ENCODE measurements at places on chromosomes 7 and 10.
A peak's percentile ranks its signal among the peaks of the same experiment; 100 is the strongest.

- DNase-seq, result no peak
Measured at GRCh38 chr7:71885487-71885886, 526.7 kb downstream of the CALN1 start.

DNA sequence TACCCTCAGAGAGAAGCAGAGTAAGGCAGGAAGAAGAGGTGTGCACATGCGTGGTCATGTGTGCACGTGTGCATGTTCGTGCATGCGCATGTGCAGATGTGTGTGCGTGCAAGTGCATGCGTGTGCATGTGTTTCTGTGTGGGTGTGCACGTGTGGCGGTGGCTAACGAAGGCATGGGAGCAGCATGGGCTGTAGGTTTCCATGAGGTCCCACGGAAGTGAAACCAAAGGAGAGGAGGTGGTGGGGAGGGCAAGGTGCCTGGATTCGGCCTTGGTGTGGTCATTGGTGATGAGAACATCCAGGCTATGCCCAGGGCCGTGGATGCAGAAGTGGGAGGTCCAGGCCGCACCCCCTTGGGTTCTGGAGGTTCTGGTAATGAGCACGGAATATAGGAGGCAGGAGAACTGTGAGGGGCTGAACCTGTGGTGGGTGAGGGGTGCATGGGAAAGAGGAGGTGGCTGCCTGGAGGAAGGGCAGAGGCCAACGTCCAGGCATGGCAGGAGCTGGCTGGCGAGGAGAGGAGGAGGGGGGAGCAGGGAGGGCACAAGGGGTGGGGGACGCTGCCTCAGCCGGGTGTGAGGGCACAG lies 2.4 kb upstream of the INPP5A start:
- DNase-seq, result peak; percentile 22

DNA sequence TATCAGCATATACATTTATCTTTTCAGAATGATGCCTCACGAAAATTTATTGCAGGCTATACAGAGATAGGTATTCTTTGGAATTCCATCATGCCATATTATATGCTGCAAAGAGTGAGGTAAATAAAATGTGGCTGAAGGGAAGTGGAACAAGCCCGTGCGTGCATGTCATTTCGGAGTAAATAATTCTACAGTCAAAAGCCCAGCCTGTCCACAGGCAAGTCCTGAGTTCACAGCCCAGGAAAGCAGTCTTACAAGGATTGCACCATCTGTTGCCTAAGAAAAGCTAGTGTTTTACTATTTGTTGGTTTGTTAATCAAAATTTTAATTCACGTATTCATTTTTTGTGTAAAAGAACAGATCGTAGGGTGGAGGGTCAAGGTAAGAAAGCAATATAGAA lies 292.4 kb upstream of the AKR1E2 start:
- no peak for DNase-seq

GRCh38 chr10:44983895-44984278 lies 5.3 kb upstream of the DEPP1 start:
- DNase-seq, result no peak

DNA sequence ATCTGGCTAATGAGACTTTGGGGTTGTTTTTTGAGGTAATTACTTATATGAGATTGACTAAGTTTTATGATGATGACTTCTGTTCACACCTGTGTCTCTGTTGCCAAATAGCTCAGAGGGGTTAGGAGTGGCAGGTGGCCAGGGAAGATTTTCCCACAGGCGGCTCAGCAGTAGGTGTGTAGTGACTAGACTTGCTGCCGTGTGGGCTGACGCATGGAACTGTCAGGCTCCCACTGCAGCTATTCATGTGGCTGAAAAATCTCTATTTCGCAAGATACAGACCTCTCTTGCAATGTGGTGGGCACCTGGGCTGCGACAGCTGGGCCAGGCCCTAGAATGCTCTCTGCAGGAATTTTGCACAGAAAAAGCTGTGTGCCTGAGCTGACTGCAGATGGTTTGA lies 1.4 kb downstream of the CPA4 start:
- DNase-seq, result no peak

GRCh38 chr10:89373916-89374711 lies 3.7 kb upstream of the IFIT1B start:
- DNase-seq, result peak; percentile 91

GRCh38 chr7:19268737-19269136 lies 123.5 kb upstream of the FERD3L start:
- DNase-seq, result no peak

DNA sequence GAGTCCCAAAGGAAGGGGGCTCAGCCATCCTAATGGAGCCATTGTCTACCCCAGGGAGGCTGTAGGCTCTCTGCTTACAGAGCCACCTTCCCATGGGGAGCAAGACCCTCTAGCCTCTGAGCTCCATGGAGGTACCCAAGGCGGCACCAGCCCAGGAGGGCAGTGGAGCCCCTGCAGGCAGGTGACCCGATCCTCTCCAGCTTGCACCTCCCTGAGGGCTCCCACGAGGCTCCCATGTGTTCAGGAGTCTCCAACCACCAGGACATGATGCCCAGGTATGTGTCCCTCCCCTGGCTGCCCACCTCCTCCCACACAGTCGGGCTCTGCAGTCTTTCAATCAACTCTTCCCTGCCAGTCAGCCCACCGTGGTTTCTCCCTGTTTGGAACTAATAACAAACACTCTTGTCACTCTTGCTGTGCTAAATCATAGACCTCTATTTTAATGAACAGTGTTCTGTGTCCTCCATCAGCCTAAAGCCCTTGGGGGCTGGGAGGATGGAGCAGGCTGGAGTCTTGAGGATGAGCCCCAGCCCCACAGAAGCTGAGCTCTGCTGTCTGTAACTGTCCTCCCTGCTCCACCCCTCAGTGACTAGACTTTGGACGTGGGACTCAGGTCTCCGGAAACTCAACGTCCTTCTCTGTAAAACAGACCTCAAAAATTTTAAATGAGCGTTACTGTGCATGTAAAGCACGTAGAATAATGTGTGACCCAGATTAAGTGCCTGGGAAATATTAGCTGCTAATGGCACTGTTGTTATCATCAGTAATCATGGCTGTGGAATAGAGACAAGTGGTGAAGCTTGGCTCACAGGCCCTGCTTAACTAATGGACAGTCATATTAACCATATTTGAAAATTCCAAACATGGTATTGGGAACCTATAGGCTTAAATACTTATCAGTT lies 298.9 kb downstream of the WDR37 start:
- no peak for DNase-seq

- DNase-seq, result no peak
Measured at GRCh38 chr10:4252701-4253100, 467.7 kb upstream of the KLF6 start.

DNA sequence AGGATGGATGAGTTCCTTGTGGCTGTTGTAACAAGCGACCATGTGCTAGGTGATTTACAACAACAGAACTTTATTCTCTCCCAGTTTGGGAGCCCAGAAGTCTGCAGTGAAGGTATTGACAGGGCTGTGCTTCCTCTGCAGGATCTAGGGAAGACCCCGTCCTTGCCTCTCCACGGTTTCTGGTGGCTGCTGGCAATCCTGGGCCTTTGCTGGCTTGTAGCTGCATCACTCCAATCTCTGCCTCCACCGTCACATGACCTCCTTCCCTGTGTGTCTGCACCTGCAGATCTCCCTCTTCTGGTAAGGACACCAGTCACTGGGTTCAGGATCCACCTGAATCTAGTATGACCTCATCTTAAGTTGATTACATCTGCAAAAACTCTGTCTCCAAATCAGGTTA lies 115.6 kb downstream of the GLRX3 start:
- DNase-seq, result no peak

GRCh38 chr7:93890041-93890463 lies 501 bp downstream of the TFPI2 start:
- no peak for DNase-seq

GRCh38 chr7:157688533-157689268 lies 351.9 kb downstream of the DNAJB6 start:
- DNase-seq, result no peak

- DNase-seq, result peak; percentile 84
Measured at GRCh38 chr7:1290026-1290678, 57.5 kb downstream of the UNCX start.

- no peak for DNase-seq
Measured at GRCh38 chr10:88090568-88091214, 227.3 kb downstream of the PTEN start.

DNA sequence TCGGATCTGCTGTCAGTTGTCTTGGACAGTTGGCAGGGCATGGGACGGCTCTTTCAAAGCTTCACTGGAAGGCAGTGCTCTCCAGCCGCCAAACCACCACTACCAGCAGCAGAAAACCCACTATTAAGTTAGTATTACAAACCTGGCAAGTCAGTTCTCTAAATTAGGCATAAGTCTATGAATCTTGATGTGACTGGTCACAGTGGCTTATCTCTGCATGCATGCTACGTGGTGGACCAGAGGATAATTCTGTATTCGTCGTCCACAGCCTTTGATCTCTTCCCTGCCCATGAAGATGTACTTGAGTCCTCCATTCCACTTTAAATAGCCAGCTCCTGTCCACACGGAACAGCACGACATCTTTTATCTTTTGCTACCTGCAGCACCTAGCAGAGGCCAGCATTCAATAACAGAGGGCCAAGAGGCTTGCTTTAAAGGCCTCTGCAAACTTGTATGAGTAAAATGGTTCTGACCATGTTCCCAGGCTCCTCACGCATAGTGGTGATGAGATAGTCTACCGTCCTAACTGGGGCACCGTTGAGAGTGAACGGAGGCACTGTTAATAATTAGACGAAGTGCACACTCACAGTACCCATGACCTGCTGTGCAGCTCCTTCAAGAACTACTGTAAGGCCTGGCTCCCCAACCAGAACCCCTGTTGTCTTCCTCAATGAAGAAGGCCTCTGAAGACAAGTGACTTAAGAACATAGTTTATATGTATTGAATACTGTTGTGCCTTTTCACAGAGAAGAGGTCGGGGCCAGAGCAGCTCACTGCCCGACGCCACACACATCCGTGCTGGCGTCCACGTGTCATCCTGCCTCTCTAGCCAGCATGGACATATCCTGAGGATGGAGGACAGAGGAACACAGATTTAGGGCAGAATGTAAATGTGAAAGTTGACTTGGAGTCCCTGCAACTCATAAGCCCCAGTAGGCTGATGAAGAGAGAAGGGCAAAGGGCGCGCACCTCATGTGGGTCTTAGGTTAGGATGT lies 1.0 kb downstream of the GPR146 start:
- no peak for DNase-seq

- DNase-seq, result peak; percentile 91
Measured at GRCh38 chr7:158432369-158433341, 155.0 kb downstream of the PTPRN2 start.

DNA sequence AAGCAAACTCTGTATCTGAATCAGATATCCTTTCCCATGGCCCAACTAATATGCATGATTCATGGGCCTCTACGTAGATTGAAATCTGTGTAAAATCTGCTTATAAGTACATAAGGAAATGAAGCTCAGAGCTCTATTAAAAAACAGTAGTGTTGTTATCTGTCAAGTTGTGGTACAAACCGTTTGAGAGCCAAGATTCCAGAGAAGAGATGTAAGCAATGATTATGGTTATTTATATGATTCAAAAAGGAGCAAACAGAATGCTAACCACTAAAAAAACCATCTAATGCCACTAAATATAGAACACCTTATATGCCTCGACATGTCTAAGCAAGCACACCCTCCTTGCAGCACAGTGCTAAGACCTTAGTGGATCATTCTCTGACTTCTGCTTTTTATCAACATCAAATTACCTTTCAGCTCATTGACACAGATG lies 26.6 kb downstream of the RPP38 start:
- DNase-seq, result no peak

GRCh38 chr7:2524808-2525657 lies 5.5 kb downstream of the LFNG start:
- no peak for DNase-seq

DNA sequence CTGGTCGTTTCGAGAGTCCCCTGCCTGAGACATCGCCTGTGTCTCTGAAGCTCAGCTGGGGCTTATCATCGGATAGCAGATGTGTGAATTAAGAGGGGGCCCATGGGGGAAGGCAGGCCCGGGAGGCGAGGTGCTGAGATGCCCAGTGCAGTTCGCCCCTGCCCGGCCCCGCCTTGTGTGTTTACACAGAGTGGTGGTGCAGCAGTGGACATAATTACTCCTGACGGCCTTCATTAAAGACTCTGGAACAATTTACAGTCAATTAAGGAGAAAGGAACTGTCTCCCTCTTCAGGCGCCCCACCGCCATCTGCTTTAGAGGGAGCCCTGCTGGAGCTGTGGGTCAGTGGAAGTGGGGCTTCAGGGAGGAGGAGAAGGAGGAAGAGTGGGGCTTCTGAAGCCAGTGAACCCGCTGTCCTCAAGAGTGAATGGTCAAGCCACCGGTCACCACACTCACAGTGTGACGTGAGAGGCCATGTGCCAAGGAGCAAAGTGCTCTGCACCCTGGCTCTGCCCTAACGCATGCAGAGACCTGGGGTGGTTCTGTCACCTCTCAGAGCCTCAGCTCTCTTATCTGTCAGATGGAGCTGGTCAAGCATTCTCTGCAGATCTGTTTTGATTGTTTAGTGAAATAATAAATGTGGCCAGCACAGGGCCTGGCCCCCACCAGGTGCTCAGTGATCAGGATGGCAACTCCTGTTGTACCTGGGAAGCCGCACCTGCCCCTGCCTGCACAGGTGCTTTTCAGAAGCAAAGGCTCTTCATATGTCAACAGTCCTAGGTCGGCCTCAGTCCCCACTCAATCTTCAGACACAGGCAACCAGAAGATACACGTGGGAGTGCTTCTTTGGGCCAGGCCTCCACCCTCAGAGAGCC lies 65.6 kb downstream of the CDH23 start:
- DNase-seq, result no peak

DNA sequence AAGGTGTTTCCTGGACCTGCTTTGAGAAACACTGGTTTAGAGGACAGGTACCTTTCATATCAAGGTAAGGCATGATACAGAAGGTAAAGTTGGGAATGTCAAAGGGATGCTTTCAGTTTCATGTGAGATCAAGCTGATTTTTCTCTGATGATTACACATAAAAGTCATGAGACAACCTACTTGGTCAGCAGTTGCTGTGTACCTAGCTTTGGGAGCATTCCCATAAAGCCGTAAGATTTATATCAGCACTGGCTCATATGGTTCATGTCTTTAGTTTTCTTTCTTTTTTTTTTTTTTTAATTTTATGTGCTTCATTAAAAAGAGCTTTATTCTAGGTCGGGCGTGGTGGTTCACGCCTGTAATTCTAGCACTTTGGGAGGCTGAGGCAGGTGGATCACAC lies 265.3 kb upstream of the LRGUK start:
- DNase-seq, result no peak

GRCh38 chr10:29607576-29607975 lies 27.2 kb downstream of the SVIL start:
- no peak for DNase-seq

Data from stomach (tissue), 19 donors.